ENCODE measurements at places on chromosomes 13 and 19.

DNA sequence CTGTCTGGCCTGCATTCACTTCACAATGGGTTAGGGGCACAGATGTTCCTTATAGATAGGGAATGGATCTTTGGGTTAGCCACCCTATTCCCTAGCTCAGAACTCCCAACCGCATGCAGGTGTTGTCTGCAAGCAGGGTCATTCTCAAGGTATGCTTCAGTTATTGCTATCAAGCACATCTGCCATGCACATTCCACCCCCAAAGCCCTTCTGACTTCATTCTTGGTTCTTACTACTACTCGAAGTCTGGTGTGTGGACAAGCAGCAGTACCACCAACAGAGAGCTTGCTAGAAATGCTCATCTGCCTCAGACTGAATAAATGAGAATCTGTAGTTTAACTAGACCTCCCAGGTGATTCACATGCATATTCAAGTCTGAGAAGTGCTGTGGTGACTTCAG lies 31.3 kb downstream of the SERPINE3 start:
- DNase-seq, result no peak

- DNase-seq, result no peak
Measured at GRCh38 chr19:49491804-49492572, 4.2 kb upstream of the RPS11 start.

- no peak for DNase-seq
Measured at GRCh38 chr19:18502638-18503294, 19.1 kb downstream of the ELL start.

- no peak for DNase-seq
Measured at GRCh38 chr13:100594731-100595130, 6.1 kb upstream of the GGACT start.

DNA sequence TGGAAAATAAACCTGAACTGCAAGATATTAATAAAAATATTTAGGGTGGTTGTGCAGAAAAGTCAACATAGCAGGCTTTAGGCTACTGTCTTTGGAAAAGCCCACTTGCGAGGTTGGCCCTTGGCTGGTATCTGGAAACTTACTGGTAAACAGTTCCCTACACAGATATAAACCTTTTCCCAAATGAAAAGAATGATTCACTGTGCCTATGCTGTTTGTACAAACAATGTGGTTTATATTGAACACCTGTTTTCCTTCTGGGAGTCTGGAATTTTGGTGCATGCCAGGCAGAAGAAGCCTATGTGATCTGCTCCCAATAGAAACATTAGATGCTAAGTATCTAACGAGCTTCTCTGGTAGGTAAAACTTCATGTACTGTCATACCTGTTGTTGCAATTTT lies 29.7 kb upstream of the SOHLH2 start:
- no peak for DNase-seq

- no peak for DNase-seq
Measured at GRCh38 chr13:22064854-22065620, 394.2 kb downstream of the FGF9 start.

Measured in kidney tubule cell (primary cell).